ENCODE measurements at places on chromosomes 1 and 21. TPM values are rescaled to one million over a fixed set of nuclear protein-coding genes. Genes with fewer than 3 reads are reported as not detected.

- no peak for DNase-seq
Measured at GRCh38 chr1:37809942-37810341, 1.9 kb upstream of the YRDC start.

DNA sequence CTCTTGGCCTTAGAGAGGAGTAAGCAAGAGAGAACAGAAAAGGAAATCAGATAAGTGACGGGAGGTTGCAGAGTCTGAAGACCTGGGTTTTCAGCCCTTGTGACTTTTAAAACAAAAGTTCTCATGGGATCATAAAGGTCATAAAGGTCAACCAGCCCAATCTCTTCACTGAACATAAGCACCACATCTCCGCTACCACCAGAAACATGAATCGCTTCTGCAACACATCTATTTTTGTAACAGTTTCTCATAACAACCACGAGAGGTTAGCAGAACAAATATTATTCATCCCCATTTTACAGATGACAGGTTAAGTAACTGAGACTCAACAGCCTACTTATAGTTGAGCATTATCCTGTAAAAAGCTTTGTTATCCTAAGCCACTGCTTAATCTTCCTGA is 5.9 kb downstream of the TRAPPC3 start:
- DNase-seq: no peak

- DNase-seq: no peak
Measured at GRCh38 chr1:32341971-32342370, 5.9 kb upstream of the MARCKSL1 start.

Gene VASH2
- total RNA-seq: 0.85 TPM

DNA sequence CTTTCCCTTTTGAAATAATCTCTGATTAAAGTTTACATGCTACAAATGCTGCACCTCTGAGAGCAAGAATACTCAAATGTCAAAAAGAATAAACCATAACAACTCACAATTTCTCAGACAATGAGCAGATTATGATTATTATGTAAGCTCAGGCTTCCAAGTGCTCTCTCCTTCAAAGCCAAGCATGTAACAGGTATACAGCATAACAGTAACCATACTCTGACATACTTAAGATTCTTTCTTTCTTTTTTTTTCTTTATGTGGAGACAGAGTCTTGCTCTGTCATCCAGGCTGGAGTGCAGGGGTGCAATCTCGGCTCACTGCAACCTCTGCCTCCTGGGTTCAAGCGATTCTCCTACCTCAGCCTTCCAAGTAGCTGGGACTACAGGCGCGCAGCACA is 155.4 kb downstream of the EIF4G3 start:
- no peak for DNase-seq

- DNase-seq: no peak
Measured at GRCh38 chr1:246157516-246157915, 349.6 kb downstream of the SMYD3 start.

Gene OR2T29
- not detected for total RNA-seq

Gene CELA2B
- total RNA-seq: not detected

DNA sequence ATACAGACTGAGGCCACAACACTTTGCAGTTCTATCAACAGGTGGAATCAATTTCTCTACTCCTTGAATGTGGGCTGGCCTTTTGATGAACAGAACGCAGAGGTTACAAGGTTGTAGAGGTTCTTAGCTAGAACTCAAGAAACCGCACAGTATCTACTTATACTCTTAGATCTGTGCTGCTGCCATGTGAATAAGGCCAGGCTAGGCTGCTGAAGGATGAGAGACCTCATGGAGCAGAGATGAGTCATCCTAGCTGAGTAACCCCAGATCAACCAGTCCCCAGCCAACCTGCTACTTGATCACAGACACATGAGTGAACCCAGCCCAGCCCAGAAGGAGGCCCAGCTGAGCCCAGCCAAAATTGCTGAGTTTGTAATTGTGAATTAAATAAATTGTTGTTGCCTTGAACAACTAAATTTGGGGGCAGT is 35.3 kb upstream of the BCAR3 start:
- no peak for DNase-seq

Gene TNN
- not detected for total RNA-seq

GRCh38 chr1:181169281-181169865 is 80.9 kb downstream of the IER5 start:
- DNase-seq: no peak

Data from T-cell (primary cell).